Right forelimb (tissue), 1 donor: ENCODE measurements at places on chromosomes 11 and 22.

DNA sequence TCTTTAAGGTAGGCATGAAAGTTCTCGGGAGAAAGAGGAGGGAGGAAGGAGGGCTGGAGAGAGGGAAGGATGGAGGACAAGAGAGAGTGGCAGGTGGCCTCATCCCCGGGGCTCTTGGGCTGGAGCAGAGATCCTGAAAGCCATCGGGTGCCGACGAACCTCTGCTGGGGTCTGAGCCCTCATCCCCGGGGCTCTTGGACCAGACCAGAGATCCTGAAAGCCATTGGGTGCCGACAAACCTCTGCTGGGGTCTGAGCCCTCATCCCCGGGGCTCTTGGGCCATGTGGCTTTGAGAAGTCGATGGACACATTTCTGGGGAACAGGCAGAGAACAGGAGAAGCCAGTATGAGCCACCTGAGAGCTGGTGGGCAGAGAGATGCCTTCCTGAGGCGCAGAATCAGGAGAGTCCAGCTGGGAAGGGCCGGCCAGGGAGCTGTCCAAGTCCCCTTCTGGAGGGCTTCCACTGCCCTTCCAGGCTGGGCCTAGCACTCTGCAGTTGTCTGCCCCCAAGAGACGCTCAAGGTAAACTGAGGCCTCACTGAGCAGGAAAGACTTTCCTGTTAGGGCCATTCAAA, 1398.1 kb downstream of the BRD1 start:
- no peak for DNase-seq

GRCh38 chr11:78100261-78100660, 20.6 kb upstream of the NDUFC2 start:
- no peak for DNase-seq

DNA sequence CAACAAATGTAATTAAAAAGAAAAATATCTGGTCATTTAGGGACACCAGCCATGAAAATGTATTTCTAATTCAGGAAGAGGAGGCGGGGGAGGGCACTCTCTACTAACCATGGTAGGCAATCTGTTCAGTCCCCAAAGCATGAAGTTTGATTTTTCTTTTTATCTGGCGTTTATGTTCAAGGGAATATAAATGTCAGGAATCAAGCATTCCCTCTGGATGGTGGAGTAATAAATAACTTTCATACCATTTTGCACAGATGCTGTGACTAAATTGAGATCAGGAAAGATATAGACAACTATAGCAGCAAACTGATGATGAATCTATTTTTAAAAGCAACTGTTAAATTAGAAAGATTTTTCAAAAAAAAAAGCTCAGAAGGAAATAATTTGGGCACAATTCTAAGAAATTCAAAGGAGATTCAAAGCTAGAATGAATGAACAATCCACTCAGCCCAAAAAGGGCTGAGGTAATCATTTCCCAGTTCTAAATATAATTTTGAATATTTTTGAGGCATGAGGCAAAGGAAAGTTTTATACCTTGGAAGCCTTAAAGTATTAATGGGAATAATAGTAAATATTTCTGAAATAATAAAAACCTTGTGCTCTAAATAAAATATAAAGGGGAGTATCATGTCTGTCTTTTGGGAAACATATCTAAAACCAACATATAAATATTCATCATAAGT, 146.4 kb upstream of the POU2AF2 start:
- DNase-seq = no peak

DNA sequence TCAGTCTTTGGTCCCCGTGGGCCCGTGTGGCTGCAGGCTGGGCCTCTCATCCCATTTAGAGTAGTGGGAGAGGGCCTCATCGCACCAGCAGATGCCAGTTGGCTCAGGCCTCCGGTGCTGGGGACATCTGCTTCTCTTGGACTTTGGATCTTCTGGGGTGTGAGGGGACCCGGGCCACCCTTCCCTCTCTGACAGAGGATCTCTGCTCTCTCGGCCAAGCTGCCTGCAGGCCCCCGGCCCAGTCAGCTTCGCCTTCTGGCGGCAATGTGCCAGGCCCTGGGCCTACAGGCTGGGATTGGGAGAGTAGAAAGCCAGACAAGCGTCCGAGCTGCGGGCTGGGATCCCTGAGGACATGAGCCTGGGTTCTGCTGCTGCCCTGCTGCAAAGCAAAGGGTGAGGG, 15.0 kb upstream of the FGF3 start:
- DNase-seq = no peak

- DNase-seq = no peak
Observed at GRCh38 chr11:12161603-12162350, 51.4 kb downstream of the MICAL2 start.

GRCh38 chr22:29141078-29141688, 64.5 kb upstream of the EMID1 start:
- no peak for DNase-seq

GRCh38 chr11:113865873-113866272, 9.5 kb downstream of the USP28 start:
- no peak for DNase-seq

DNA sequence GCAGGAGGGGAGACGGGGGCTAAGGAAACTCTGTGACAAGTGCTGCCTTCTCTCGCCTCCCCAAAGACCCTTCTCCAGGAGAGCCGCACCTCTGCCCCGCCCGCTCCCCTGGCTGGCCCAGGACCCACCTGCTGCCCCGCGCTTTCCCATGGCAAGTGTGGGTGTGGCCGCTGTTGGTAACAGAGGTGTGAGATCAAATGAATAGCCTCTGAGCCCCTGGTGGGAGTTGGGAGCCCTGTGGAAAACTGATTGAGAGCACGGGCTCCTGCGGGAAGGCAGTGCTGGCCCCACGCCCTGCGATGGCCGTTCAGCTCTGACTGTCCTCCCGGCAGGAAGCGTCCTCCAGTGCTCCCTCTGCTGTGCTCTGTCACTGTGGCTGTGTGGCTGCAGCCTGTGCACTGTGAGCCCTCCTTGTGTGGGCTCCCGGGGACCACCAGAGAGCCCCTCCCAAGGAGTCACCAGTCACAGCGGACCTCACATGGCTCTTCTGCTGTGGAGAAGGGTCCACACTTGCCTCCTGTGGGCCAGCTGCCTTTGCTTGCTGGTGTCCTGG, 1275.9 kb downstream of the BRD1 start:
- no peak for DNase-seq

GRCh38 chr22:20243537-20244249, 24.4 kb downstream of the RTN4R start:
- peak; percentile 88 for DNase-seq

DNA sequence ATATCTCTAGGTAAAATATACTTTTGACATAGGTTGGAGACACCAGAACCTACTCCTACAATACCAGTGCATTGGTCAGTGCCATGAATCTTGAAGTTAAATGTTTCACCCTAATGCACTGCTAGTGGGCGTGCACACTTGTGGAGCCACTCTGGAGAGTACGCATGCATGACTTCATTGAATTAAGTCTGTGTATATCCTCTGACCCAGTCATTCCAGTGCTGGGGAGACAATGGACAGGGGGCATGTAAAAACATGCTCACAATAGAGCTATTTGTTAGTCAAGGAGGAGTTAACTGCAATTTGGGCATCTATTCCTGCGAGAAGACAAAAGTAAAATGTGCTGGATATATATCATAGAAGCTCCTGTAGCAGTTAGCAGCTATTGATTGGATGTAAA, 335.4 kb upstream of the NCAM1 start:
- DNase-seq = no peak

GRCh38 chr22:44042249-44043218, 18.4 kb downstream of the PARVB start:
- DNase-seq = no peak
